Activated naive CD4-positive, alpha-beta T cell treated with anti-CD3 and anti-CD28 coated beads, Interleukin-2, amount 10 ng/mL, durations not matched to agents 5 hours and 36 hours (primary cell): ENCODE measurements at places on chromosomes 5 and 9. TPM values are rescaled to one million over a fixed set of nuclear protein-coding genes. Genes with fewer than 3 reads are reported as not detected.

Gene CDC25C
- total RNA-seq, result 11.1 TPM

Gene RANBP17
- not detected for total RNA-seq

Gene SLC1A1
- not detected for total RNA-seq

Gene GDNF
- total RNA-seq, result not detected

Gene GPX3
- not detected for total RNA-seq

Gene JAKMIP2
- total RNA-seq, result 0.48 TPM

Gene PCDHB16
- not detected for total RNA-seq

Gene PCDHA12
- total RNA-seq, result not detected

Gene TSC1
- total RNA-seq, result 39.1 TPM

Gene CCDC183
- total RNA-seq, result 0.46 TPM

Gene ANKRD31
- 0.10 TPM for total RNA-seq

Gene SMIM33
- 2.1 TPM for total RNA-seq

Gene POU5F2
- total RNA-seq, result 1.1 TPM

Gene MLANA
- total RNA-seq, result not detected

Gene SLC46A2
- total RNA-seq, result not detected

Gene ANKRD18B
- total RNA-seq, result not detected

Gene NMUR2
- not detected for total RNA-seq

Gene PCDHGA9
- 0.08 TPM for total RNA-seq

Gene CER1
- total RNA-seq, result not detected

Gene PCA3
- not detected for total RNA-seq

Gene FOXD4L6
- total RNA-seq, result 0.10 TPM

Gene ADAMTS12
- total RNA-seq, result not detected

Gene PAEP
- total RNA-seq, result not detected

Gene WNK2
- 0.38 TPM for total RNA-seq

Gene CATSPER3
- 1.1 TPM for total RNA-seq

Gene COL27A1
- 2.8 TPM for total RNA-seq

Gene PRRX2
- total RNA-seq, result not detected

Gene TUSC1
- 0.10 TPM for total RNA-seq

Gene NR4A3
- 0.24 TPM for total RNA-seq

Gene SOHLH1
- total RNA-seq, result not detected

Gene PCDHB4
- total RNA-seq, result not detected

Gene ZNF454
- total RNA-seq, result not detected

Gene GIN1
- 7.5 TPM for total RNA-seq

Gene CORO2A
- 8.0 TPM for total RNA-seq

Gene TJP2
- total RNA-seq, result 20.7 TPM

Gene ALDOB
- total RNA-seq, result not detected
